Stimulated activated naive CD4-positive, alpha-beta T cell treated with Interleukin-2 at 50 U/mL for 16 hours (primary cell): ENCODE measurements at places on chromosomes 2 and 18.

DNA sequence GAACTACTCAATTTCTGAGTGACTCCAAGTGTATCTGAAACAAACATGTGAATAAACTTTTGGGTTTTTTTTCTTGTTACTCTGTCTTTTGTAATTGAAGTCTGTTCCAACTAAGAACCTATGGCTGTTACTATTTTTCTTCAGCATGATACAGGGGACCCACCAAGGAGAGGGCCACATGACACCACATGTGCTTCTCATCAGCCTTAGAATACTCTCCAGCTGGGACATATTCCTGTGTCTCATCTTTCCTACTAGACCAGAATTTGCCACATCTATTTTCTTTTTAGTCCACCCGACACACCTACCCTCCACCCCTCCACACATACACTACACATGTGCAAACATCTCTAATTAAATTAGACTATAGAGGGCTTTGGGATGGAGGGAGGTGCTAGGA, 191.7 kb upstream of the NDUFV2 start:
- no peak for DNase-seq

GRCh38 chr2:209549589-209549988, 125.7 kb downstream of the MAP2 start:
- no peak for DNase-seq

GRCh38 chr2:238286095-238286494, 2.3 kb downstream of the PER2 start:
- DNase-seq, result no peak

- DNase-seq, result no peak
Observed at GRCh38 chr2:159098921-159099411, 130.5 kb downstream of the TANC1 start.

DNA sequence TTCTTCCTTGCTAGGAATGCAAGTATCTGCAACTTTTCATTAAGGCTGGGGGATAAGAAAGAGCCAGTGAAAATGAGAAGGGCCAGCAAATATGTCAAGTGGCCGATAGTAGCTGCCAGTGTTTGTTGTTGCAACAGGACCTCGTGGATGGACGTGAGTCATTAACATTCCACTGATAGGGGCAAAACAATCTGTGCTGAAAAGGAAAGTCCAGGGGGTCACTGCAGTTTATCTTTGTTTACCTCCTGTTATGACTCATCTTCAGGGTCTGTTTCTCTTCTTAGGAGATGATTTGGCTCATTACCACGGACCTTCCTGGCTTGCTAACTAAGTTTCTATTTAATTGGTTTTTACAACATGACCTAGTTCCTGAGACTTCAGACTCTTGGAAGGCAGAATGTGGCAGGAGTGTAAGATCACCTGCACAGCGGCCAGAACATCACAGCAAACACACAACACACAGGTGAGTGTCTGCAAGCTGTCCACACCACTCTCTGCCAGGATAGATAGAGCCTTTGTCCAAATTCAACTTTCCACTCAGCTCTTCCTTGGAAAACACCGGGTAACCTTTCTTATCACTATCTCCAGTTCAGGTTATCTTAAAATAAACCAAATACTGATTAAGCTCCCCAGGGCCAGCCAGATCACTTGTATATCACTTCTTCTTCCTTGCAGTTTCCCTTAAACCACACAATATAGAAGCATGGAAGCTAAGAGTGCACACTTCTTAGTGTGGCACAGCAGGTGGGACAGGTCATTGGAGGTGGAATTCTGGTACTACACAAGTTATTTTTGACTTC, 157.5 kb upstream of the LMAN1 start:
- no peak for DNase-seq

DNA sequence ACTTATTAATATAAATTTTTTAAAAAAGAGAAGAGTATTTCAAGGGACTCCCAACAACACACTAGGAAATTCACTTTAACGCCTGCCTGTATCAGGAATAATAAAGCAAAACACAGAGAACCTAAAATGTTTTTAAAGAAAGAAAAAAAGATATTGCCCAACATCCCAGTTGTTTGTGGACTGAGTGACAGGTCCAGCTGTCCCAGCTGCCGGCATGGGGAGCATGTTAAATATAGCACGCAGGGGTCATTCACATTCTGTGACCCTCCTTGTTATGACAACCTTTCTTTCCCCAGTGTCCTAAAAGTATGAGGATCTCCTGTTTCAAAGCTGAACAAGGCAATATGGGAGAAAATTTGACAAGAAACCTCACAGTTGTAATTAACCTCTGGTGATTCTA, 4.4 kb downstream of the KLHL41 start:
- no peak for DNase-seq

DNA sequence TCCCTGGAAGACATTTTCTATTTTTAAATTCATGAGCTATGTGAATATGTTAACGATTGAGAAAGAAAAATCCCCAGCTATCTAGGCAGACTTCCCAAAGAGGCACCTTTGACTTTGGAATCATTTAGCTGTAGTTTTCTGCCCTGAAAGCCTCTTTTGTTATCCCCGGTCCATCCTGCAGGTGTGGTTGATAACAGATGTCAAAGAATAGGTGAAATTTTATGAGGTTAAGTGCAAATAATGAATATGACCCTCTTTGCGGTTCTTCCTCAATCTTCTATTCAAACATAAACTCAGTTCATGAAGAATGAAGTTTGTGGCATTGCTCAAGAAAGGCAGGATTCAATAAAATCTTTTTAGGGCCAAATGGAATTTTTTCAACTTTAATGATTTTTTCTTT, 51.6 kb upstream of the ATP8B1 start:
- DNase-seq, result no peak

DNA sequence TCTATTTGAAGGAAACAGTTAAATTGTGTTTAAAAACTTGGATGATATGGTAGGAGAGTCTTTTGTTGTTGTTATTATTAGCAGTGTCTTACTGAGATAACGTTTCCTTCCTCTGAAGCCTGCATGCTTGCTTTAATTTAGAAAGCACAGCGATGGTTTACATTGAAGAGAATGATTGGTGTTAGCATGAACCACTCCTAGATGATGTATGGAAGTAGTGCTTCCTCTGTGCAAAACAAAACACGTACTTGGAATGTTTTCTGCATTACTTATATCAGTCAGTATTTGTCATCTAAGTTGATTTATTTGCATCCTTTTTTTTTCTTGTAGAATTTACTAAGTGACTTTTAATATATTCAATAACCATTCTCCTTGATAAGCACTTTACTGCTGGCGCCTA, 89.0 kb downstream of the UGGT1 start:
- no peak for DNase-seq

DNA sequence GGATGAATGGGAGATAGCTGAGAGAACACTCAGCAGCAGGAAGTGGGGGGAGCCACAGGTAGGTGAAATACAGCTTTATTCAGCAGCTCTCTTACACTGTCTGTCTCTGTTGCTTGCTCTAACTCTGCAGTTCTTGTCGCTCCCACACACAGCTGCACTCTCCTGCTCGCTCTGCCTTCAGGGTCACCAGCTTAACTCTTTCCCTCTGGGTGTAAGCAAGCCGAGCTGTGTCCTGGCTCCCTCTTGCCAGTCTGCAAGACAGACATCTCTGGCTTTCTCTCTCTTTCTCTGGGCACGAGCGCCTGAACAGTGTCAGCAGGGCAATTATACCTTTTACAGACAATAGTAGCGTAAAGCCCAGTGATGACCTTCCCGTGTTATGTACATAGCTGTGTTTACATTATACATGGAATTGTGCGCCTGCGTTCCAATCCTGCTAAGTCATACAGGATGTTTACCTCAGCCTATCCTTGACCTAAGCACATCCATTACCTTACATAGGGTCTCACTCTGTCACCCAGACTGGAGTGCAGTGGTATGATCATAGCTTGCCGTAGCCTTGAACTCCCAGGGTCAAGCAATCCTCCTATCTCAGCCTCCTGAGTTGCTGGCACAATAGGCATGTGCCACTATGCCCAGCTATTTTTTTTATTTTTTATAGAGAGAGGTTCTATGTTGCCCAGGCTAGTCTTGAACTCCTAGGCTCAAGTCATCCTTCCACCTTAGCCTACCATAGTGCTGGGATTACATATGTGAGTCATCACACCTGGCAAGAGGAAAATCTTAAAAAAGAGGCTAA, 57.8 kb upstream of the CHN1 start:
- DNase-seq, result no peak

- no peak for DNase-seq
Observed at GRCh38 chr2:43853141-43854081, 14.6 kb downstream of the ABCG8 start.

DNA sequence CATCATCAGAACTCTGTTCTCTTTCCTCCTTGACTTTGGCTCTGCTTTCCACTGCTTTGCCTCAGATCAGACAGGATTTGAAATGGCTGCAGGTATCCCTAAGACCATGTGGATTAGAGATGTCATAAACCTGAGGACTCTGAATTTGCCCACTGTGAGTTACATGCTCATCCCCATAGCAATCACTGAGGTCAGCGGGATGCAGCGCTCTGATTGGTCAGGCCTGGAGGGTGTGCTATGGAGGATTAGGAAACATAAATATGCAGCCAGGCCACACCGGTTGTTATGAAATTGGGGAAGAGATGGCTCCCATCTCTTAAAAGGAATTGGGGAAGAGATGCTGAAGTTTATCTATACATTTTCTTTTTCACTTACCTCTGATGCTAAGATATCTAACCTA, 73.7 kb upstream of the DNAJC10 start:
- DNase-seq, result no peak

GRCh38 chr18:63439334-63439733, 17.1 kb upstream of the VPS4B start:
- DNase-seq, result peak; percentile 11

GRCh38 chr2:153230977-153231376, 247.6 kb downstream of the RPRM start:
- no peak for DNase-seq

- no peak for DNase-seq
Observed at GRCh38 chr18:26568926-26569665, 20.7 kb upstream of the KCTD1 start.

DNA sequence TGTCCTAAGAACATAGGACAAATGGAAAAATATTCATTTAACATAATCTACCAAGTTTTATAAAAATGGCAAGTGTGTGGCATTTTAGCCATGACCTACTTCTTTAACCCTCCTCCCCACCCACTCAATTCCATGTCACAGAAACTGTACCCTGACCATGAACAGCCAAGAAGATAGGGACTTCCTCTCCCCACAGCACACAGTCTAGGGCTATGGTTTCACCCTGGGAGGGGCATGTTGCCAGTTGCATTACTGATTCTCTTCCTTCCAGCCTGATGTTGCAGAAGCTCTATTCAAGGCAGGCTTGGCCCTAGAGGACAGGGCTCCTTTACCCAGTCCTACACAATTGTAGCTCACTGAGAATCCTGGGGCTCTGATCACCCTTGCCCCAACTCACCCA, 153.6 kb upstream of the KLF7 start:
- no peak for DNase-seq

DNA sequence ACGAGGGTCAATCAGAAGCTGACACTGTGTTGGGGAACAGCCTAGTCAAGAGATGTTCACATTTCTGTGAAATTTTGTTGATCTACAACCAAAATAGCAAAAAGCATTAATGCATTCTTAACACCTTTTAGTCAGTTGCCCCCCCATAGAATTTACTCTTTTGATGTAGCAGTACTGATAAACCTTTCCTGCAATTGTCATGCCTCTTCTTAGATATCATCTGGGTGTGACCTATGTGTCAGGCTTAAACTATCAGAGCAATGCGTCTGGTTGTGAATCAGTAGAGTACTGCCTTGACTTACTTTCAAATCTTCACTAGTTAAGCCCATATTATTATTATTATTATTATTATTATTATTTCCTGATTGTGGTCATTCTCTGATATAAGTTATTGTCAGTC, 61.9 kb downstream of the GREB1L start:
- DNase-seq, result no peak

GRCh38 chr18:9173770-9174233, 37.2 kb downstream of the ANKRD12 start:
- no peak for DNase-seq

GRCh38 chr2:71505086-71505769, 51.9 kb downstream of the DYSF start:
- no peak for DNase-seq

GRCh38 chr2:130310881-130311280, 31.8 kb upstream of the IMP4 start:
- DNase-seq, result no peak

GRCh38 chr2:154223726-154224125, 352.0 kb downstream of the GALNT13 start:
- DNase-seq, result no peak

DNA sequence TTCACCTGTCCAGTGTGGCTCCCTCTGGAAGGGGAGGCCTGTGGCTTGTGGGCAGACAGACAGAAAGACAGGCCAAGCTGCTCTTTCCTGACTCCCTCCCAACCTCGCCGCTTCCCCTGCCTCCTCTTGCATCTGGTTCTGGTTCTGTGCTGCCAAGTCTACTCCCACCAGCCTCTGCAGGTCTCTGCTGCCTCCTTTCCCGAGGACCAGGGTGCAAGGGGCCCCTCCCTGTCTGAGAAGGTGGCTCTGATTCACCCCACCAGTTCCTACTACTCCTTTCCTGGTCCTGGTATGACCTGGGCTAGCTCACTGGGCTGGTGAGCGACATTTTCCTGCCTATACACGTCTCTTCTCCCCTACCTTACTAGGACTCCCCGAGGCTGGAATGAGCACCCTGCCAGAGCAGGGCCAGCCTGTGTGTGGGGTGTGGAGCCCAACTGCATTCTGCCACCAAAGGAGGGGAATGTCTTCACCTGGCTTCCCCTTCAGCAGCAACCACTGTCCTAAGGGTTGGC, 238.5 kb downstream of the CELF4 start:
- no peak for DNase-seq

- no peak for DNase-seq
Observed at GRCh38 chr2:224837558-224837957, 121.4 kb upstream of the CCDC195 start.

DNA sequence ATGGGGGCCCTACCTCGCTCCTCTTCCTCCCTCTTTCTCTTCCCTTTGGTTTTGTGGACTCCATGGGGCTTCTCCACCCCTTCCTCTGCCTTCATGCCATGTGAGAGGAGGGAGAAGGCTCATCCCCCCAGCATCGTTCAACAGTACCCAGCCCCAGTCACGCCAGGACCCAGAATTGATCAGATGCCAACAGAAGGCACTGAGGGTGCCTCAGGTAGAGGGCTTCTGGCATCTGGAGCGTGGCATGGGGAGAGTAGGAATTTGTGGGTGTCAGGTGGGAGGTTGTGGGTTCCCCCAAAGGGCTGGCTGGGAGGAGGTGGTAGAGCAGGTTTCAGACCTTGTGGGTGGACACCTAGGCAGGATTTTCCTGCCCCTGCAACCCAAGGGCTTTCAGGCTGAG, 122.0 kb downstream of the TWIST2 start:
- DNase-seq, result no peak

DNA sequence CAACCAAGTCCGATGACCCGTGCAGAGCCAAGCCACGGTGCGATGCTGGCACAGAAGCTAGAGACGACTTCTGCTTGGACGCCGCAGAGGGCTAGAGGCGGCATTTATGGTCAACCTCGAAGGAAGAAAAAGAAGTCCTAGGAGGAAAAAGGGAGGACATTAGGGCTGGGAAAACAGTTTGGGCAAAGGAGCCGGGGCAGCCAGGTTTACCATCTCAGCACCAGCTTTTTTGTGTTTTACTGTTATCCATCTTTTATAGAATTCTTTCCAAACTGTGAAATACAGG, 643 bp upstream of the DTNB start:
- no peak for DNase-seq

- no peak for DNase-seq
Observed at GRCh38 chr18:80112624-80113248, 3.7 kb downstream of the ADNP2 start.

DNA sequence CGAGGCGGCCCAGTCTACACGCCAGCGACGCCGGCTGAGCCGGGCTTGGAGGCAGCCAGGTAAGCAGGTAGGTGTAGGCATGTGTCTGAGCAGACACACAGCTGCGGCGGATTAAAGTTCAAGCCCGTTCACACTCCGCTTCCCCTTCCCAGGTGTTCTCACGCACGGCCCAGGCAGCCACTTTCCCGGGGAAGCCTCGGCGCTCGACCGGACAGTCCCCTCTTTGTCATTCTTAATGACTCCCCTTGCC, 367 bp downstream of the TGFA start:
- peak; percentile 36 for DNase-seq
